ENCODE measurements at places on chromosomes 2 and 18.

DNA sequence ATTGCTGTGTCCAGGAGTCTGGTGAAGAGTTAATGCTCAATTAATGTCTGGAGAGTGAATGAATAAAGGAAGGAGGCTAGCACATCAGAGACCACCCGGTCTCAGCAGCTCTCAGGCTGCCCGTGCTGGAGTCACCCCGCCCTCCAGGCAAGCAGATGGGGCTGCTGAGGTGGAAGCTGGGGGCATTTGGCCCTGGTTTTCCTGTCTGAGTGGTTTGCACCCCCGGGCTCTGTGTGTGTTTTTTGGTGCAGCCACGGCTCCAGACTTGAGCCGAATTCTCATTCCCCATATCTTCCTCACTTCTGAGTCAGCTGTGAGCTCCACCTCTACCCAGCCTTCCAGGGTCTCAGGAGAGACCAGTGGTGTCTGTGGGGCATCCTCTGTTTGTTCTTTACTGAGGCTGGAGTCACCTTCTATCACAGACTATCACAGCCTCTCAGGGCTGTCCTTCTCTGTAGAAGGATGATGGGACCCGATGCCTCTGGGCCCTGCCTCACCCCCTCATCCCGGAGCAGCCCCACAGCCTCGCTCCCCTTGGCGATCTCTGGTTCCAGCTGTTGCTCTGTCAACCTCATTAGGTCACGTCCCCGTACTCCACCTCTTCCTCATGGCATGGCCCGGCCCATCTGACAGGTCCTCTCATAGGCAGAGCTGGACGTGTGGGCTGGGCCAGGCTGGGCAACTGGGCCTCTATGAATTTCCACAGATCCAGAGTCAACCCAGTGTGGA, 60.8 kb downstream of the HS1BP3 start:
- no peaks in the 10 kb centered on the region for H3K36me3 ChIP-seq
- no peak overlapping the region for H3K4me3 ChIP-seq
- no peak for DNase-seq

GRCh38 chr18:74546751-74547530, 12.6 kb downstream of the CNDP1 start:
- no peak overlapping the region for H3K4me3 ChIP-seq
- H3K4me1 ChIP-seq, result no peaks in the 10 kb centered on the region
- H3K27ac ChIP-seq, result no peak overlapping the region
- H3K27me3 ChIP-seq, result peaks cover 12% of the 10 kb centered on the region
- H3K36me3 ChIP-seq, result no peaks in the 10 kb centered on the region
- no peak for DNase-seq

DNA sequence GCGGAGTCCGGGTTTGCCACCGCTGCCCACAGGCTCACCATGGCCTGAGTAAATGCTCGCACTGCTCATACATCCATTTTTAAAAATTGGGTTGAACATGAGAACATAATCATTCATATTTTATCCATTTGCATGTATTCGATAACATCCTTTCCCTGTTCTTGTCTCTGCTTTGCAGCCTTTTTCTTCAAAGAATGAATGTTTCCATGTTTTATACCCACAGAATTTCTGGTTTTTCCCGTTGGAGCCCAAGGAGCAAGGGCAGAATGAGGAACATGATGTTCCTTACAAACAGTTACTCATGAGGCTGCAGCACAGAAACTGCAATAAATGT, 146.5 kb downstream of the CCDC74A start:
- H3K27me3 ChIP-seq, result no peaks in the 10 kb centered on the region
- H3K4me3 ChIP-seq, result peak overlapping the region; percentile 68
- H3K36me3 ChIP-seq, result no peaks in the 10 kb centered on the region
- DNase-seq, result no peak

DNA sequence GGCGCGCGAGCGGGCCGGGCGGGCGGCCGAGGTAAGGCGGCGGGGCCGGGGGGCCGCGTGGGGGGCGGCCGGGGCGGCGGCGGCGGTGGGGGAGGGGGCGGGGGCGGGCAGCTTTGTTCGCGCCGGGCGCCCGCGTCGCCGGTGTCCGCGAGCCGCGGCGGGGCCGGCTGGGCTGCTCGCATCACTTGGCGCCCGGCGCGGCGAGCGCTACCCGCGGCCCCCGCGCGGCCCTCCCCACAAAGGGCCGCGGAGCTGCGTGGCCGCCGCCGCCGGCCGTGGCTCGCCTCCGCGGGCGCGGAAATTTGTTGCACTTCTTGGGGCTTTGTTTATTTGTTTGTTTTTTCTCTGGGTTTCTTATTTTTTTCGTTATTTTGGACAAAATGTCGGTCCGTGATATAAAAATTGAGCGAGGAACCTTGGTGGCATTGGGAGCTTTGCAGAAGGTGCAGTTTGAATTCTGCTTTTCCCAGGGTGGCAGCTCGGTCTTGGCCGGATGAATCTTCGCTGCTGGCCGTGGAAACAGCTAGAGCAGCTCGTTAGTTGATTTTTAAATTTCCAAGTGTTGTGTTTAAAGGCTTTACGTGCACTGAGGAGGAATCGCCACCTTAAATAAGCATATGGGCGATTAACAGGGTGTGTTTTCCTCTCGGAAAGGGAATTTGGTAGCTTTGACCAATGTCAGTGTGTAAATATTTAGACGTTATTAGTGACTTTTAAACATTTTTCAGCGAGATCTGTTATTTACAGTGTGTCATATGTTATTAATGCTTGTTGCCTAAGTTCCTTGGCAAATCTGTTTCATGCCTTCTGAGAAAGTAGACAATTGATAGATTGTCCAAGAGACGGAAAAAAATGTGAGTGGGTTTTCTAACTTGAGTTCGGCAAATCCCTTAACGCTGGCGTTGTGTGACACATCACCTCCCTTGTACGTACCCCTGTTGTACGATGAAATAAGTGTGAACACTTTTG, 822 bp downstream of the UBE2E3 start:
- H3K27me3 ChIP-seq, result no peaks in the 10 kb centered on the region
- peaks cover 12% of the 10 kb centered on the region for H3K4me1 ChIP-seq
- peak overlapping the region; percentile 84 for H3K4me3 ChIP-seq

DNA sequence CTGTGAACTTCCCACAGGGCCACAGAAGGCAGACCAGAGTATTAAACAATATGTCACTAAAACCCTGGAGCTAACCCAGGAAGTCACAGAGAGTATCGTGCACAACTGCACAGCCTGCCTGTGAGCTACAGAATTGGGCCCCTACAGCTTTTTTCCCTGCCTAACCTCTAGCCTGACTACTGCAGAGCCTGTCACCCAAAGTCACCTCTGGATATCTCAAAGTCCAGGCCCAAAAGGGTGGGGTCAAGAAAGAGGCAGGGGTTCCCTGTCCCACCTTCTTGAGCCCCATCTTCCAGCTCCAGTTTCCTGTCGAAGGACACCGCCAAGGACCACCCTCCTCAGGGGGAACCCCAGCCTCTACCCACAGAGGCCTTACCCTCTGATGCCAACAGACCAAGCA, 13.5 kb downstream of the GAD1 start:
- H3K4me3 ChIP-seq, result no peak overlapping the region
- DNase-seq, result no peak
- no peaks in the 10 kb centered on the region for H3K4me1 ChIP-seq
- peaks cover 18% of the 10 kb centered on the region for H3K27me3 ChIP-seq
- no peaks in the 10 kb centered on the region for H3K36me3 ChIP-seq
- H3K27ac ChIP-seq, result no peak overlapping the region

- H3K27me3 ChIP-seq, result no peaks in the 10 kb centered on the region
- DNase-seq, result no peak
- H3K4me3 ChIP-seq, result no peak overlapping the region
- H3K4me1 ChIP-seq, result no peaks in the 10 kb centered on the region
- H3K27ac ChIP-seq, result no peak overlapping the region
Observed at GRCh38 chr2:191108331-191108730, 42.5 kb downstream of the STAT4 start.

GRCh38 chr2:26033270-26033817, 540 bp upstream of the RAB10 start:
- H3K4me3 ChIP-seq, result peak overlapping the region; percentile 90
- H3K27me3 ChIP-seq, result no peaks in the 10 kb centered on the region
- H3K36me3 ChIP-seq, result no peaks in the 10 kb centered on the region
- H3K4me1 ChIP-seq, result peaks cover 11% of the 10 kb centered on the region
- no peak for DNase-seq

- DNase-seq, result peak; percentile 3
- H3K4me1 ChIP-seq, result peaks cover 2% of the 10 kb centered on the region
- peaks cover 64% of the 10 kb centered on the region for H3K36me3 ChIP-seq
- no peaks in the 10 kb centered on the region for H3K27me3 ChIP-seq
- H3K27ac ChIP-seq, result no peak overlapping the region
Observed at GRCh38 chr2:165898381-165898780, 55.2 kb downstream of the TTC21B start.

GRCh38 chr2:220701115-220701514, 871.0 kb downstream of the EPHA4 start:
- no peak for DNase-seq
- no peaks in the 10 kb centered on the region for H3K4me1 ChIP-seq
- H3K27me3 ChIP-seq, result no peaks in the 10 kb centered on the region
- no peak overlapping the region for H3K4me3 ChIP-seq

DNA sequence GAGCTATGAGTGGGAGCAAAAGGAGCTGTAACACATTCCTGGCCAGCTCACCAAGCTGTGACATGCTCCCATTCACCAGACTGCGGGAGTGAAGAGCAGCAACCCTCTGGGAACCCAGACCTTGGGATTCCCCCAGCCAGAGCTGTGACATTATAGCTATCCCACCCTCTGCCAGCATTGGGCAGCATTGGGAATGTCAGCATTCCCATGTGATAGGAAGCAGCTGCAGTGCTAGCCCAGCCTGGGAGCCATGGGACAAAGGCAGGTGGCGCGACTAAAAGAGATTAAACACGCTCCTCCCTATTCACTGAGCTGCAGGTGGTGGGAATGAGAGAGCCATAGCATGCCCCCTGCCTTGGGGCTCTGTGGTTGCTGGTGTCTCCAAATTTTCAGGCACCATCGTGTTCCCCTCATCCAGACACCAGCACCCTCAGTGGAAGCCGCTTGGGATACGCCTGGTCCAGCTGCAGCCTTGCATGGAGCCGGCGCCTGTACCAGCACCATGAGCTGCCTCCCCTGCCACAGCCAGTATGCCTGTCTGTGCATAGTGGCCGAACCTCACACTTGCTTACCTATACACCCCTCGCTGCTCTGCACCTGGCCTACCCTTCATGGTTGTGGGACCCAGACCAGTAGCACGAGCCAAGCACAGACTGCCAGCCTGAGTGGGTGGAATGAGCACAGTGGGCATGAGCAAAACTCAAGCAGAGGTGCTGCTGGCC, 695.6 kb upstream of the GCFC2 start:
- H3K36me3 ChIP-seq, result no peaks in the 10 kb centered on the region
- no peak overlapping the region for H3K27ac ChIP-seq
- no peak overlapping the region for H3K4me3 ChIP-seq
- H3K4me1 ChIP-seq, result no peaks in the 10 kb centered on the region
- DNase-seq, result no peak
